ENCODE measurements at places on chromosomes 1 and 21. TPM values are rescaled to one million over a fixed set of nuclear protein-coding genes. Genes with fewer than 3 reads are reported as not detected.

TEX38 gene
- total RNA-seq = not detected

POTED gene
- total RNA-seq = not detected

KRTAP21-3 gene
- total RNA-seq = not detected

EFNA3 gene
- total RNA-seq = 0.14 TPM

SLC41A1 gene
- total RNA-seq = 12.2 TPM

LCE2C gene
- total RNA-seq = not detected

RHOU gene
- total RNA-seq = 14.8 TPM

NID1 gene
- total RNA-seq = 113 TPM

F13B gene
- not detected for total RNA-seq

CFAP45 gene
- 0.85 TPM for total RNA-seq

NLRP3 gene
- 0.09 TPM for total RNA-seq

VSIG8 gene
- total RNA-seq = not detected

DPM3 gene
- 52.1 TPM for total RNA-seq

WDR64 gene
- total RNA-seq = not detected

APOBEC4 gene
- total RNA-seq = not detected

FCRLA gene
- 0.71 TPM for total RNA-seq

GPR153 gene
- 4.9 TPM for total RNA-seq

VANGL2 gene
- total RNA-seq = not detected

BCL2L15 gene
- total RNA-seq = 0.09 TPM

BNIPL gene
- 0.14 TPM for total RNA-seq

C1orf210 gene
- total RNA-seq = not detected

LHX8 gene
- total RNA-seq = 1.00 TPM

KRTAP11-1 gene
- total RNA-seq = not detected

CYP4Z1 gene
- not detected for total RNA-seq

KRTAP19-1 gene
- not detected for total RNA-seq

CD5L gene
- not detected for total RNA-seq

LCE1D gene
- not detected for total RNA-seq

AGMAT gene
- 0.83 TPM for total RNA-seq

Measured in smooth muscle cell of bladder (primary cell).